ENCODE measurements at places on chromosomes 1 and 21.

DNA sequence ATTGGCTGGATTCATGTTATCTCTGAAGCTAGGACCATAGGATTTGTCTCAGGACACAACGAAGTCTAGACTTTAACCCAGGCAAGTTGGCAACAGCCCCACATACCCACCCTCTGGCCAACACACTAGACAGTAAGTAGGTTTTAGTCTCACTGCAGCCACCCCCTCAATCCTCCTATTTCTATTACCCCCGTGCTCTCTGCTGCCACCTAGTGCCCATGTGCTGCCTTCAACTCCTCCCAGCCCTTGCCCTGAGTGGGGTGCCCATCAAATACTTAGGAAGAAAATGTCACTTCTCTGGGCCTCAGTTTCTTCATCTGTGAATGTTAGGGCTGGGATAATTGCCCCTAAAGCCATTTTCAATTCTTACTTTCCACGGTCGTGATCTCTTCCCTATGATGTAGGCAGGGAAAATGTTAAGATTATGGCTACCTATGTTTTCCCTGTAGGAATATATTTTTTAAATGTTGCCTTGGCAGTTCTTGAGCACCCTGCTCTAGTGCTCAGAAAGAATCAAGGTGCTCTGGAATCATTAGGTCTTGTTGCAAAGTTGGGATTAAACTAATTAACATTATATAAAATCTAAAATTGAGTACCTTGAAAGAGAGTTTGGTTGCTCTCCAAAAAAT is 213.0 kb downstream of the LMX1A start:
- no peak for DNase-seq

DNA sequence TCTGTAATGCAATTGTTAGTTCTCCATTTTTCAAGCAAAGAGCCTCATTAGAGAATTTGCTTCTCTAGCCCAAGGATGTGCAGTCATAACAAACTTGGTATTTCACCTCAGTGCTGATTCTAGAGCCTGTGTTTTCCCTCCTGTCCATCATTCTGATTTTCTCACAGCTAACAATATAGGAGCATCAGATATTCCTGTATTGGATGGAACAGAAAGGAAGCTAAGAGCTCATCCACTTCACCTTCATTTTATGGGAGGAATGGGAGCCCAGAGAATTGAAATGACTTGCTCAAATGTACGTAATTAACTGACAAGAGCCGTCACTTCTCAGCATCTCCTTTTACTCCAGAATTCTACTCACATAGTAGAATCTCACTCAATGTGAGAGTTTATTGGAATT is 96.6 kb downstream of the EDEM3 start:
- no peak for DNase-seq

GRCh38 chr1:30816211-30817076 is 58.9 kb upstream of the LAPTM5 start:
- DNase-seq: no peak

- DNase-seq: peak; percentile 69
Measured at GRCh38 chr1:109248797-109249629, at the start of gene CELSR2. TSS of gene CELSR2 (plus strand) at chr1:109249539. CDS start at chr1:109250080, 541 bp downstream.

- no peak for DNase-seq
Measured at GRCh38 chr1:83596331-83596730, 402.6 kb downstream of the TTLL7 start.

- DNase-seq: no peak
Measured at GRCh38 chr1:235563513-235564061, 59.3 kb upstream of the B3GALNT2 start.

DNA sequence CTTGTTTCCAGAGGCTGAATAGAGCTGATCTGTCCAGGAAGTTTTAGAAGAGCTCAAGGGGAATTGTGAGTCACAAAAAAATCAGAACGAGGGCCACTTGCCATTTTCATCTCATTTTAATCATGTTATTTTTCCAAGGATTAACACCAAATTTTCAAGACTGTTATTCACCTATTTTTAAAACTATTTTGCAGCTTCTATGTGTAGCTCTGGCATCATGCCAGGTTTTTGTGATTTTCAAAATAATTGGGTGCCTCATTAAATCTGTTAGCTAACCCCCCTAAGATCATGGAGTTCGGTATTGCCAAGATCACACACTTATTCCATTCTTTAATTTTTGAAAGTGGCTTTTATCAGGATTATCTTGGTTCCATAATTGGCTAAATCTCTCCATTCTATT is 90.9 kb downstream of the RGS7 start:
- DNase-seq: no peak

- no peak for DNase-seq
Measured at GRCh38 chr1:63892632-63893395, 119.0 kb downstream of the ROR1 start.

GRCh38 chr21:39625211-39625895 is 12.6 kb downstream of the B3GALT5 start:
- no peak for DNase-seq

DNA sequence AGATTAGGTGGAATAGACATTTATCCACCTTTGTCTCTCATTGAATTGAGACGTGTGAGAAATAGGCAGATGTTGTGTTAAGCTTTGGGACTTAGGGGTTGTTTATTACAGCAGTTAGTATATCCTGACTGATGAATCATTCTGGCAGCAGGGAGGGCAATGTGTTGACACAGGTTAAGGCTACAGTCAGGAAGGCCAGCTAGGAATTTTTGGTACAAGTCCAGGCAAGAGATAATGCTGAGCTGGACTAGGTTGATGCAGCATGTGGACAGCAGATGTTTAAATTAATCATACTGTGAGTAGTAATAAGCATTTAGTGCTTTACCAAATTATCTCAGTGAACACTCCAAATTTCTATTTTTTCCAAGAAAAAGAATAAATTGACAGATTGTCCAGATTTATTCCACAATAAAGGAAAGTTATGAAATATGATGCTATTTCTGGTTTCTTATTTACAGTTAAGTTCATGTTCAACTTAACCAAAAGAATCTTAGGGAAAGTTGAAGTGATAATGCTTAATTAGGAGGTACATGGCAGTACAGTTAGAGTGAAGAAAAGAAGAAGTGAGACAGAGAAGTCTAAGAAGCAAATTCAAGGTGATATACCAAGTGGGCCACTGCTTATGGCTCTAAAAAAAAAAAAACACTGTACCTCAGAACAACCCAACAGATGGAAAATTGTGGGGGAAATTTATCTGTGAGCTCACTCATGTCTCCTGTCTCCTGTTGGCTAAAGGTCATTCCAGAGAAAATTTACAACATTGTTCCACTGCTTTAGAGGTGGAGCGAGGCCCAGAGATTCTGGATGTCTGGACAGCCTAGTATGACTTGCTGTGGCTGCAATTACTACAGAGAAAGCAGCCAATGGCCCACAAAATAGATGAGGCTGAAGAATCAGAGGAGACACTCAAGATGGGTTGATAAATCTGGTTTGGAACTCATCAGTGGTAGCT is 102.7 kb upstream of the C21orf91 start:
- no peak for DNase-seq

GRCh38 chr1:92808381-92808780 is 23.5 kb upstream of the RPL5 start:
- DNase-seq: no peak

- DNase-seq: no peak
Measured at GRCh38 chr1:84582802-84583587, 8.8 kb upstream of the CTBS start.

DNA sequence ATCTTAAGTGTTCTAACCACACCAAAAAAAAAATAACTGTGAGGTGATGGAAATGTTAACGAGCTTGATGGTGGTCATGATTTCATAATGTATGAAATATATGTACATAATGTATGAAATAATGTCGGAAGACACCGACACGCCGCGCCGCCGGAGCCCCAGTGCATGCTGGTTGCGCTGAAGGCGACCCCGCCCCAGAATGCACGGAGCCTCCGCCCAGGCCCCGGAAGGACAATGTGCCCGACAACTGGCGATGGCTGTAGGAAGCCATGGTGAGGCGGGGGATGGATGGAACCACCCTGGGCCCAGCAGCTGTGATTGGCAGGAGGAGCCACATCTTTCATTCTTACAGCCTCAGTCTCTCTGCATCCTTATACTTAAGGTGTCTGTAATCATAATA is 7.4 kb downstream of the OR2T10 start:
- DNase-seq: no peak

- DNase-seq: peak; percentile 97
Measured at GRCh38 chr1:59814180-59814900, 409 bp upstream of the HOOK1 start.

GRCh38 chr1:35253941-35254340 is 14.6 kb upstream of the ZMYM4 start:
- no peak for DNase-seq

DNA sequence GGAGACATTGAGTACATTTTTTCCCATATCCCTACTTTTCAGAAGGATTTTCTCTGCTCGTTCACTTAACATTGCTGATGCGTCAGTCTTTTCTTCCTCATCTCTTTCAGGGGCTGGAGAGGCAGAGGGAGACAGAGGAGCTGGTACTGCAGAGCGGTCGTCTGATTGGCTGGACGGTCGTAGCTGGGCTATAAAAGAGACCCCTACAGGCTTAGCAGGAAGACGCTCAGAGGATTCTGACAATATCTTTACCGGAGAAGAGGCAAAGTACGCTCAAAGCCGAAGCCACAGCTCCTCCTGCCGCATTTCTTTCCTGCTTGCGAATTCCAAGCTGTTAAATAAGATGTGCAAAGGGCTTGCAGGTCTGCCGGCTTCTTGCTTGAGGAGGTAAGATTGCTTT is at the start of gene RGS4:
Gene RGS4, plus strand, starts transcription at position 220 of the 400 bp plus-strand sequence. Its CDS starts 124 bp downstream, at position 344.
- no peak for DNase-seq

GRCh38 chr21:34592120-34592955 is 22.6 kb downstream of the RCAN1 start:
- DNase-seq: no peak

DNA sequence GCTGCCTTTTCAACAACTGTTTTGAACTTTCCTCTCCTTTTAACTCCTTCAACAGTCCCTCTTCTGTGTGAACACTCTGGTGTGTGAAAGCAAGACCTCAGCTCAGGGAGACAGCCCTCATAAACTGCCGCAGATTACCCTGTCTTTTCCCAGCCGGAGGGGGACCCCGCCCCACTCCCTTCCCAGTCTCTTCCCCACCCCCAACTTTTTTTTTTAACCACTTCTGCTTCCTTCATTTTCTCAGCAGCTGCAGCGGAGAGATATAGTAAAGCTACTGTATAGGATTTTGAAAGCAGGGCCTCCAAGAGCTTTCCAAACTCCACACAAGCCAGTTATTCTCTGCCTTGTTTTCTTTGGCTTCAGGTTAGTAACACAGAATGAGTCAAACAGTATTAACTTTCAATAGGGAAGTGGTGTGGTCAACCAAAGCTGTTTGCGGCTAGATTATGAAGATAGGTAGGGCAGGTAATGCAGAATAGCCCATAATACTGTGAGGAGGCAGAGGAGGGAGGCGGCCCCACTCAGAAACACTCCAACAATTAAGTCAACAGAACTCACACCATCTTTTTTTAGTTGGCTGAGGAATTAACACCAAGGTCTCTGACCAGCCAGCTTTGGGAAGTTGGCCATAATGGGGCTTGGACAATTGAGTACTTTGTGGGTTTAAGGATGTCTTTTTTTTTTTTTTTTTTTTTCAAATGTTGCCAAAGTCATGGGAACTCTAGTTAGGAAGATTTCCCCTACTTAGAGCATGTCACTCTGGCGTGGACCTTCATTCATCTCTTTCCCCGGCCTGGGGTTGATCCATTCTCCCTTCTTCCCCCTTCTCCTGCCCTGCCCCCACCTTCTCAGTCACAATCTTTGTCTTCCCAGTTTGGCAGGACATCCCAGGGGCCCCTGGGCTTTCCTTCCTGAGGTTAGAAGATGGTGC is 177.0 kb downstream of the CLIC6 start:
- no peak for DNase-seq

DNA sequence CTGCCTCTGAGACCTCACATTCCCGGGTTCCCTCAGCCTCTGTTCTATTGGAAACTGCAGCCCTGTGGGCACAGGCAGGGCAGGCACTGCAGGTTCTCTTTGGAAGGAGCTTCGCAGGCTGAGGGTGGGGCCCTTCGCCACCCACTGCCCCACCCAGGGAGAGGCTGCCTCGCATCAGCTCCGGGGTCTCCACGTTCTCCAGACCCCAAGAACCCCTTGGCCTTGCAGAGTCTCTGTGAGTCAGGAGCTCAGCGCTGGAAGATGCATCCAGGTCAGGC is 8.6 kb upstream of the C1orf159 start:
- no peak for DNase-seq

- DNase-seq: no peak
Measured at GRCh38 chr1:15953791-15954241, 22.1 kb downstream of the ZBTB17 start.

GRCh38 chr1:161494091-161494735 is 11.0 kb upstream of the FCGR2A start:
- DNase-seq: no peak

DNA sequence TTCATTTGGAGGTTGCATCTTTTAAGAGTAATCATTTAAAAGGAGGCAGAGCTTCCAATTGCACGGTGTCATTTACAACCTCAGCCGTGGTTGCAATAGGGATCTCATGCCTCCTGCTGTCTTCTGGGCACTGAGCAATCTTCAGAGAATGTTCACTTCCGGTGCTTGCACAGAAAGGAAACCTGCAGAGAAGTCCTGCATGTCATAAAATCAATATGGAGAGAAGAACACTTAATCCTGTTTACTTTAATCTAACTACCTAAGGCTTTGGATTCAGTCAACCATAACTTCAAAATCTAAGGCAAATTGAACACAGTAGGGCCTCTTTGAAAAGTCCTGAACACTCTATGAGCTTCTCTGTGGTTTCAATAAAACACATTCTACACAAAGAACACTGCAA is 11.3 kb upstream of the MAP10 start:
- no peak for DNase-seq

GRCh38 chr1:190935925-190936324 is 458.3 kb upstream of the BRINP3 start:
- no peak for DNase-seq

- no peak for DNase-seq
Measured at GRCh38 chr21:38796424-38796823, 9.3 kb upstream of the ETS2 start.

- DNase-seq: no peak
Measured at GRCh38 chr1:66351478-66351877, 182.5 kb upstream of the SGIP1 start.

GRCh38 chr1:221837896-221838295 is 96.0 kb upstream of the DUSP10 start:
- peak; percentile 23 for DNase-seq

- DNase-seq: no peak
Measured at GRCh38 chr21:35637431-35637830, 422.9 kb downstream of the SETD4 start.

Measured in naive thymus-derived CD8-positive, alpha-beta T cell (primary cell).